ENCODE measurements at places on chromosomes 5 and 9. TPM values are rescaled to one million over a fixed set of nuclear protein-coding genes. Genes with fewer than 3 reads are reported as not detected.

- DNase-seq, result no peak
Measured at GRCh38 chr9:129455151-129455995, 165.5 kb downstream of the C9orf50 start.

Gene SLC6A3
- 0.83 TPM for polyA plus RNA-seq

Gene ABLIM3
- polyA plus RNA-seq, result 8.9 TPM

Gene TXNDC8
- polyA plus RNA-seq, result 16.7 TPM

Gene DMRT3
- 6.7 TPM for polyA plus RNA-seq

Measured in testis (tissue), 5 donors.